ENCODE measurements at places on chromosomes 13 and 19.

GRCh38 chr19:52981329-52981728 lies 18.6 kb upstream of the ZNF816 start:
- no peak for ATAC-seq

DNA sequence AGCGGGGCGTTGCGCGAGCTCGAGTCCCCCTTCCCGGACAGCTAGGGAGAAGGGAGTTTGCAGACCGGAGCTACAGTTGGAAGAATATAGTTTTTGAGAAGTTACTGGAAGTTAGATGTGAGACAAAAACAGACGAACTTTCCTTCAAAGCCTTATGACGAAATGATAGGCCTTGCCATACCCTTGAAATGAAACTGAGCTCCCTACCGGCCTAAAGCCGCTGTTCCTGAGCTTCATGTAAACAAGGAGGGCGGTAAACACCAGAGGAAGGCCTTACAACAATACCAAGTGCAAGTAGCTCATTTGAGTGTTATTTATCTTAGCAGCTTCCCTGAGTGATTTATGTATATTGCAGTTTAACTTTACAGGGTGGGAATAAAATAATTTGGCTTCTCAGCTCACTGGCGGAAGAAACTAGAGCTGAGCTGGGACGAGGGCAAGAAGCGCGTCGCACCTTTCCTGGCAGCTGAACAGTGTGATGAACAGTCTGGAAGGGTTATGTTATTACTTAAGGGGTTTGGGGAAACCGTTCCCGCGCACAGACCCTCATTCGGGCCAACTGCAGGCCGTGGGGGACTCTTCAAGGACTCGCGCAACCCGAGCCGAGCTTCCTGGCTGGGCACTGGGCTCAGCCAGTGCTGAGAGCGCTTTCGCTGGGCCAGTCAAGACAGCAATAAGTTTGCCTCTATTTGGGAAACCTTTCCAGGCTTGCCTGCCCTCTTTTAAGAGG lies 111.2 kb downstream of the KCNRG start:
- ATAC-seq = no peak

- peak; percentile 52 for ATAC-seq
Observed at GRCh38 chr13:28349371-28349770, 145.6 kb downstream of the FLT1 start.

DNA sequence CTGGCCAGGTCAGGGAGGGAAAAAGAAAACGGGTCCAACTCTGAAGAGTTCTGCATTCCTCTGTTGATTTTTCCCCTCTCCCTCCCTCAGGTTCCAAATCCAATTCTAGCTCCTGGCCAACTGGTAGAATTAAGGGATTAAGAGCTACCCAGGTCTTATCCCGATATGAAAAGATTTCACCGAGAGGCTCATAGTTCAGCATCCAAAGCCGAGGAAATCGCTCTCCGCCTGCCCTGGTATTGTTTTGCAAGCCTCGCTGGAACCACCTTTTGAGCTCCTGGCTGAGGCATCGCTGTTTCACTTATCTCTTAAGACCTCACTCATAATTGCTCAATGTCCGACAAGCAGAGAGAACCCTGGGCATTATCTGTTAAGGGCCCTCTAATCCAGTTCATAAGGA lies 180.4 kb downstream of the URI1 start:
- ATAC-seq = no peak

DNA sequence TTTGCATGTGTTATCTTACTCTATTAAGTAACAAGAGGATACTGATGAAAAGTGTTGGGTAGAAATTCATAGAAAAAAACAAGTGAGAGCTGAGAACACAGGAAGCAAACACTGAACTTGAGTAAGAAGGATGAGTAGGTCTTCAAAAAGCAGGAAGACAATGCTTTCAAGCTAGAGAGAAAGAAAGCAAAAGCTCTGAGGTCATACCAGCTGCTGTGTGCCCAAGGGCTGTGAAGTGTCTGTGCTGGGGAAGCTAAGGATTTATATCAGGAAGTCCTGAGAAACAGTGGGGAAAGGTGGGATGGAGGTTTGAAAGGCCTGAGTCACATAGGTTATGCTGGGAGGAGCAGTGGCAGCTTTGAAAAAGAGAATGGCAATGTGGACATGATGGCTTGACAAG lies 145.5 kb upstream of the MAB21L1 start:
- ATAC-seq = no peak

- peak; percentile 64 for ATAC-seq
Observed at GRCh38 chr19:41928221-41928683, at the start of gene ERFL. ERFL (minus strand) TSS chr19:41928449; CDS start chr19:41912919, 15,530 bp downstream.

- no peak for ATAC-seq
Observed at GRCh38 chr13:48567515-48568369, 34.9 kb upstream of the RCBTB2 start.

GRCh38 chr19:2089727-2090053 lies 6.4 kb downstream of the MOB3A start:
- no peak for ATAC-seq

GRCh38 chr19:290372-291005 lies 714 bp downstream of the PLPP2 start:
- ATAC-seq = peak; percentile 39

DNA sequence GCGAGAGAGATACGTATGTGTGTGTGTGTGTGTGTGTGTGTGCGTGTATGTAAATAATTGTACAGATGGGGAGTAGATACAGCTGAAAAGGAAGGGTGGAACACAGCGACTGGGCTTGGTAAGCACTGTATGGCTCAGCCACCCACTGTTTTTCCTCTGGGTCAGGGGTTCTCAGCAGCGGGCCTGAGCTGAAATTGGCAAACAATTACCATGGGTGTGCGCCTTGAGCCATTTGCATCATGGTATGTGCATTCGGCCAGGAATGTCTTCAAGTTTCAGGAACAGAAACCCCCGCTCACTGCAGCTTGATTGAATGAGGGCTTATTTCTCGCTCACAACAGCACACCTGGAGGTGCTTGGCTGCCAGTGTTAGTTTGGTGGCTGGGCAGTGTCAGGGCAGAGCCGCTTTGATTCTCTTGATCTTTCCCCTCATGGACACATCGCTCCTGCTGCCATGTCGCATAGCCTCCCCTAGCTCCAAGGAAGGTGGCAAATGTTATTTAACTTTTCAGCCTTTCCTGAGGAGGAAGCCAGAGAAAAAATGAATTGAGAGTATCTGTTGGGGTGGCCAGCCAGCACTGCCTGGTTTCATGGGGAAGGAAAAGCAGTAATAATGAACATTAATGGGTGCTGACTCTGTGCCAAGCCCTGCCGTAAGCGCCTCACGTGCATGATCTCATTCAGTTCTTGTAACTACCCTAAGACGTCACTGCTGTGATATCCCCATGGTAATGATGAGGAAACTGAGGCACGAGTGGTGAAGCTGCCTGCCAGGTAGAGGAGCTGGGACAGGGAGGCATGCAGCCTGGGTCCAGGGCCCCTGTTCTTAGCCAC lies 126.9 kb downstream of the SIPA1L3 start:
- no peak for ATAC-seq
